ENCODE measurements at places on chromosomes 12 and 14.

GRCh38 chr12:69437073-69437472 is 33.1 kb upstream of the FRS2 start:
- DNase-seq: no peak

DNA sequence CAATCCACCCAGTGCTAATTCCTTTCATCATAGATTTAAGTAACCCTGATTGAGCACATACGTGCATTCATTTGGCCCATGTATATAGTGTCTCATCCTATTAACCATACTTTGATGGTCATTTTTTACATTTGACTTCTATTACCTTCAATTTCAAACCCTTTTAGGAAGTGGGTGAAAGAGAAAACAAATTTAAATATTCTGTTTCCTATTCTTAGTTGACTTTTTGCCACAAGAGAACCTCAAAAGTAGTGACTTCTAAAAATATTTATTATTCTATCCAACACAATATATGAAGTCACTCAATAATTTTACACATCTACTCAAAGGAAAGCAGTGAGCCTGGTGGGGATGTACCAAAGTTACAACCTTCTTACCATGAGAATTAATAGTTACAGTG is 164.9 kb downstream of the CEP128 start:
- DNase-seq: no peak

DNA sequence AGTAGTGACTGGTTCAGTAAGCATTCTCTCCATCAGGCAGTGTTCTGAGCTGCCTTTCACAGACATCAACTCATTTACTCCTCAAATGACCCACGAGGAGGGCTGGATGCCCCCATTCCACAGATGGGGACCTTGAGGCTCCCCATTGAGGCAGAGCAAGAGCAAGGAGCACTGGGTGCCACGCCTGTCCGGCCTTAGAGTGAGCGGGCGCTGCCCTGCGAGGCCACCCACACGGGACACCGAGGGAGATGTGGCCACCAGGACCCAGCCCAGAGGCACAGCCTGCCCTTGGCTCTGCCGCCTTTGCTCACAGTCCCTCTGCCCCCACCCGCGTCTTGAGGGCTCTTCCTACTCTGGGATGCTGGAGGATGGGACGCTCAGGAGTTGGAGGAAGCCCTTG is 3.0 kb downstream of the FBRSL1 start:
- no peak for DNase-seq

DNA sequence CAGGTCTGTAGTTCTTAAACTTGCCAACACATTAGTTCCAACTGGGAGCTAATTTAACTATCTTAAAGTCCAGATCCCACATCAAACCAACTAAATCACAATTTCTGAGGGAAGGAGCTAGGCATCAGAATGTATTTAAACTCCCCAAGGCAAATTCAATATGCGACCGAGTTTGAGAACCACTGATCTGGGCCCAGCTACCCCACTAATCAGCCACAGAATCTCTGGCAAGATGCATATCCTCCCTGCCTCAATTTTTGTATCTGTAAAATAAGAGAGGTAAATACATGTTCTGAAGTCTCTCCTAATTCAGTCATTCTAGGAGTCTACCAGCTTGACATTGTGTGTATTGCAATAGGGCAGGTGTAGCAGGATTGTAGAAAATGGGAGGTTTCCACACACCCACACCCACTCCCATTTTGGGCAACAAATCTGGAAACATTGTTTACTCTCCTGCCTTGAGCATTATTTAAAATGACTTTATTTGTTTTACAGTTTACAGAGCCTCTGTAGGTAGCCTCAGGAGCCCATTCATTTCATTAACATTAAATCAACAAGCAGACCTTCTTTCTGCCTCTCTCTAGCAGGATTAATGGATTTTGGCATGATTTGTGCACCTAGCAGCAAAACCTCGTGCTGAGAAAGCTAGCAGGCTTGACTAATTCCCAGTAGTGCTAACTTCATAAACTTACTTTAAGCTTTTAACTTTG is 15.6 kb downstream of the LGR5 start:
- no peak for DNase-seq

DNA sequence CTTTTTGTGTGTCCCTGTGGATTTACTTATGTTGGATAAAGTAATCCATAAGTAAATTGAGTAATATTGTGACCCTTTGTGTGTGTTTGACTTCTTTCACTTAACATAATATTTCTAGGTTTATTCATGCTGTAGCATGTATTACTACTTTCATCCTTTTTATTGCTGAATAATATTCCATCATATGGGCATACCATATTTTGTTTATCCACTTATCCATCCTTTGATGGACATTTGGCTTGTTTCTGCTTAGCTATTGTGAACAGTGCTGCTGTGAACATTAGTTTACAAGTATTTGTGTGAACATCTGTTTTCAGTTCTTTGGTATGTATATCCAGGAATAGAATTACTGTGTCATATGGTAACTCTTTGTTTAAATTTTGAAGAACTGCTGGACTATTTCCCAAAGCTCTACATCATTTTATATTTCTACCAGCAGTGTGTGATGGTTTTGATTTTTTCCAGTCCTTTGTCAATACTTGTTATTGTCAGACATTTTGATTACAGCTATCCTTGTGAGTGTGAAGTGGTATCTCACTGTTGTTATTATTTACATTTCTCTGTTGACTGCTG is 25.2 kb downstream of the G2E3 start:
- DNase-seq: no peak

- DNase-seq: peak; percentile 27
These were observed 59.7 kb downstream of the DAO start for GRCh38 chr12:108939594-108939993.

DNA sequence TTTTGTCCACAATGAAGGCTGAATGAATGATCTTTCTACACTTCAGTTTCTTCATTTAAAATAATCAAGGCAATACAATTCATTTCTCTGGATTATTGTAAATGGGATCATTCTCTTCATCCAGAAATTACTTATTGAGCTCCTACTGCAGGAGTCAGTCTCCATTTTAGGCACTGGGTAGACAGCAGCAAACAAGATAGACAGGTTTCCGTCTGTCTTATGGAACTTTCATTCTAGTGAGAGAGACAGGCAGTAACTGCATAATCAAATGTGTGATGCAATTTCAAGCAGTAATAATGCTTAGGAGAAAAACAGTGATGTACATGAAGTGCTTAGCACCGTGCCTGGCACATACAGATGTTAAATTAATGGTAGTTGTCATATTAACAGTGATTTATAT is 118.9 kb downstream of the SUDS3 start:
- no peak for DNase-seq

DNA sequence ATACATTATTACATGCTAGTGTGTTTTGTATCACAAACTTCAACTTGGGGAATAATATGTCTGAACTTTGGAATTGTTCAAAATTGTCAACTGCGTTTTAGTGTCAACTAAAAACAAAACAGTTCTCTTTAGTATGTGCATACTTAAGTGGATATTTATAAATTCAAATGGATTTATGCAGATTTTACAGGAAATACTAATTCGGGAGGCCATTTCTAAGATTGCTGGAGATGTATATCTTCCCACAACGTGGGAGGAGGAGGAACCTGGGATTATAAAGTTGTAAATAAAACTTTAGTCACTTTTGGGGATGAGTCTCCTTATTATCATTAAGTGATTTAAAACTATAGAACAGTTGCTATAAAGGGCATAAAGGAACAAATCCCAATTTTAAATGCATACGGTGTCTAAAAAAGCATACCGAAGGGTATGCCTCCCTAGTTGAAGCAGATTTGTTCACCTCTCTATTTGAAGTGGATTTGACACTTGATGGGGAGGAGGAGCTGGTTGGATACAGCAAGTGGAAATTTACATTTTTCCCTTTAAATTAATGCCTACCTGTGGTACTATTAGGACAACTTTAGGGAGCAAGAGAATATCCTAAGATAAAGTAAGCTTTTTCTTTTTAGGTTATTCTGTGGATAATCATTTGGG is 2.7 kb downstream of the PDE3A start:
- no peak for DNase-seq

DNA sequence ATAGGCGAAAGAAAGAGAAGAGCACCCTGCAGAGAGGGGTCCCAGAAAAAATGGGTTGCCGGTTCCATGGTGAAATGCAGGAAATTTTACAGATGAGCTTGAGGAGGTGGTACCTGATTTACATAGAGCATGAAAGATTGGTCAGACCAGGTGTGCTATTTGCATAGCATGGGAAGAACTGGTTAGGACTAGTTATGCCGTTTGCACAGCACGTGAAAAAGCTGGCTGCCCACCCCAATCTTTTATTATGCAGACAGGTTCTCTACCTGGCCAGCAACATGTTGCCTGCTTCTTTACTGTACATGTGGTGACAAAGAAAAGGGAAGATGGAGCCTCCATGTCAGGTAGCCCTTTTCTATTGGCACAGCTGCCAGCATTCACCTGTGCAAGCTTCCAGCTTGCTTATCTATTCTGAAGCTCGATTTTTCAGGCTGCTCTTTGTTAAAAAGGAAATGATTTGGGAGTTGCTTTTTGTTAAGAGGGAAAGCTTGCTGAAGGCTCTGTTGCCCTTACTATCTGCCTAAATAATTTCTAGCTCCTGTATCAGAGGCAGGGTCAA is 62.9 kb upstream of the ELK3 start:
- no peak for DNase-seq

DNA sequence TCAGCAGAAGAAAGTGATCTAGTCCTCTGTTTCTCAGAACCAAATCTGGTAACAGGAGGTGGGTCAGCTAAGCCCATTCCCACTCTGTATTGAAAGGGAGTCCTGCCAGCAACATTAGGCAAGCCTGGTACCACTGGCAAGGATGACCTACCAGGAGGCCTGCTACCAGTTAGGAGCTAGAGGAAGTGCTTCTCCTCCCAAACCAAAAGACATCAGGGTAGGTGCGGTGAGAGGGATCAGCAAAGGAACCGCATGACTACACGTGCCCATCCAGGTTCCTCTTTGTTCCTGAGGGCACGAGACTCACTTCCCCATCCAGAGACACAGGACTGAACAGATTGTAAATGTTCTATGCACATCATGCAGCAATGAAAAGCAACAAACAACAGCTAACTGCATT is 2.8 kb downstream of the KLRC4 start:
- DNase-seq: no peak

DNA sequence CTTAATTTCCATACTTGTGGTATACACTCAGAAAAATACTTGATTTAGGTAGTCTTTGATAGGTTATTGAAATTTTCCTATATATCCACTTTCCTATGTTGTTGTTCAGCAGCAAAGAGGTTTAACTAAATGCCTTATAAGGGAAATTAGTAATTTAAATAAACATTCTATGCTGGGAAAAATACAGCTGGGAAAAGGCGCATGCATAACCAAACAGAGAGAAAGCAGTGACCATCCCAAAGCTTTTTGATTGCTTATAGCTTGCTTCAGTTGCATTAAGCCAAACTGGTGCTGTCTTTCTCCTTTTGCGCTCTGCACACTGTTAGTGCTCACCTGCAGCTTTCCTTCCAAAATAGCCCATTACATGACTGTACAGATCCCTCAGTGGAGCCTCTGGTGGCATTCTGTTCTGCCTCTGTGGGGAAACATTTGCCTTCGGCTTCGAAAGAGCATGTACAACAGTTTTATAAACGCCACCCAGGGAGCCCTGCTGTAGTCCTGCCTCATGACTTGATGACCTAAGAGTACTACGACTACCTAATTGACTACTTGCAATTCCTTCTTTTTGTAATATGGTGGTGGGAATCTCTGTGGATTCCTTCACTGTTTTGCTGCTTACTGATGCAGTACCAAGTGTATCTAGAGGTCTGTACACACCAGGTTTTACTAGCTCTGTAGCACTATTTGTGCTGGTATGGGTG is 120.8 kb downstream of the RALGAPA1 start:
- no peak for DNase-seq

- DNase-seq: no peak
These were observed 456.7 kb downstream of the SLC16A7 start for GRCh38 chr12:60052483-60052882.

- DNase-seq: no peak
These were observed 31.5 kb upstream of the CACNA2D4 start for GRCh38 chr12:1949771-1950470.

DNA sequence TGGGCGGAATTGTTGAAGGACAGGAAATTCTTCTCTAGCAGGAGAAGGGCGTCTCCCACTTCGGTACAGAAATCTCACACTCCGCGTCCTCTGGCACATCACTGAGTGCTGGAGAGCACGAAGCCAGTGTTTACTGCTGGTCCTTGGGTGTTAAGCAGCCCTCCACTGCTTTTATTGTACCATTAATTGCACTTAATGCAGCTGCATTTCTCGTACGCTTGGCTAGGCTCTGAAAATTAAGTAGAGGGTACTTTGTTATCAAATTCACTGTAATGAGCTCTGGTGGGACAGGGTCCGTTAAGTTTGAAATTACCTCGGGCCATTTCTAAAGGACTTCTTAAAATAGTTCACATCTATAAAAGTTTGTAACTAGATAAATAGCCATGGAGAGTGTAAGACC is 411.2 kb downstream of the NPAS3 start:
- DNase-seq: no peak

- peak; percentile 17 for DNase-seq
These were observed 7.8 kb upstream of the SP7 start for GRCh38 chr12:53343969-53344368.

GRCh38 chr12:28866715-28867503 is 282.2 kb upstream of the FAR2 start:
- no peak for DNase-seq

DNA sequence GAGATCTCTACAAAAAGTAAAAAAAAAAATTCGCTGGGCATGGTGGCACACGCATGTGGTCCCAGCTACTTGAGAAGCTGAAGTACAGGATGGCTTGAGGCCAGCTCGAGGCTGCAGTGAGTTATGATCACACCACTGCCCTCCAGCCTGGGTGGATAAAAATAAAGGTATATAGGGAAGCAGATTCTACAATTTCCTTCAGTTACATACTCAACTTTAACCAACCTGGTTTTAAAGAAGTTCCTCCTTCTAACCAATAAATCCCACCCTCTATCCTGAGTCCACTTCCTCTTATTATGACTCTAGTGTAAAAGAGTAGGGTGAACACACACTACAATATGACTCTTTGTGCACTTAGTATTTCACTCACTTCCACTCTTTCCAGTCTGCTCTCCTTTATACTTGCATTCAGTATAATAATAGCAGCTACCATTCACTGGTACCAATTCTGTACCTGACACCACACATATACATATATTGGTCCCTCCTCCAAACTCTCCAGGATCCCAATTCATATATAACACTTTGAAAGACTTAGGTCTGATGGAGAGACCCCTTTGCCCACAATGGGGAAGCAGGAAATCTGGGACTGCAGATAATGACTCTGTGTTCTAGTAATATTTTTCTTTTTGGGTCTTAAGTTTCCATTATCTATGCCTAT is 2.3 kb downstream of the ARF3 start:
- no peak for DNase-seq

DNA sequence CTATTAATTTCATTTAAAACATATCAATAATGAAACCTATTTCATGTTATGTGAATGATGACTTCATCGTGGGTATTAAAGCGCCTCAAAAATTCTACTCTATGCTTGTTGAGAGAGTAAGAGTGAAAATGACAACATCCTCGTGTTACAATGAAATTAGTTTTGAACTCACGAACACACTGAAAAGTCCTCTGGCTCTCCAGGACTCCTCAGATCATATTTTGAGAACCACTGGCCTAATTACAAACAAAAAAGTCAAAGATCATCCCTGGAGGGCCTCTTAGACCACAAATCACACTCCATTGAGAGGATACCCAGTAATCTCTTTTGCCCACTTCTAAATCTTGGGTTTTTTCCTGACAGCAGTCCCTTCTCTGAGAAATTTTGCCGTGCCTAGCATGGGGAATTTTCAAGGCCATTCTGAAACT is 19.1 kb downstream of the DAAM1 start:
- DNase-seq: no peak

Measured in CD4-positive, alpha-beta T cell treated with Interleukin-12 subunit alpha and Interleukin-12 subunit beta, for 1 hour (primary cell).